ENCODE measurements at places on chromosomes 1 and 21.

GRCh38 chr1:109579491-109579890, 31.1 kb downstream of the GNAI3 start:
- no peak for DNase-seq

DNA sequence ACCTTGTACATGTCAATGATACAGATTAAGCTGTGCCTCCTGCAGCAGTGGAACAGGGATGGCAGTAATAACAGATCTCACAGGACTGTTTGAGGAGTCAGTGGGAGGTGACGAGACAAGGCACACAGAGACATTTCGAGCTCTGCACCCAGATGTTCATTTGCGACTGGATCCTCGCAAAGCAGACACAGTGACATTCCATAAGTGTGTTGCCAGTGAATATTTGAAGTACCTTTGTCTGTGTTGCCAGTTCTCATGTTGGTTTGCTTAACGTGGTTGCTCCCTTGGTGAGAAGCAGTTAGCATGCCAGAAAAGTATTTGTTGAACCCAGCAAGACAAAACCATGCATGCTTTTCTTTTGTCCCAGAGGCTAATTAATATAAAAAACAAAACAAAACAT, 67.0 kb downstream of the NID1 start:
- no peak for DNase-seq

DNA sequence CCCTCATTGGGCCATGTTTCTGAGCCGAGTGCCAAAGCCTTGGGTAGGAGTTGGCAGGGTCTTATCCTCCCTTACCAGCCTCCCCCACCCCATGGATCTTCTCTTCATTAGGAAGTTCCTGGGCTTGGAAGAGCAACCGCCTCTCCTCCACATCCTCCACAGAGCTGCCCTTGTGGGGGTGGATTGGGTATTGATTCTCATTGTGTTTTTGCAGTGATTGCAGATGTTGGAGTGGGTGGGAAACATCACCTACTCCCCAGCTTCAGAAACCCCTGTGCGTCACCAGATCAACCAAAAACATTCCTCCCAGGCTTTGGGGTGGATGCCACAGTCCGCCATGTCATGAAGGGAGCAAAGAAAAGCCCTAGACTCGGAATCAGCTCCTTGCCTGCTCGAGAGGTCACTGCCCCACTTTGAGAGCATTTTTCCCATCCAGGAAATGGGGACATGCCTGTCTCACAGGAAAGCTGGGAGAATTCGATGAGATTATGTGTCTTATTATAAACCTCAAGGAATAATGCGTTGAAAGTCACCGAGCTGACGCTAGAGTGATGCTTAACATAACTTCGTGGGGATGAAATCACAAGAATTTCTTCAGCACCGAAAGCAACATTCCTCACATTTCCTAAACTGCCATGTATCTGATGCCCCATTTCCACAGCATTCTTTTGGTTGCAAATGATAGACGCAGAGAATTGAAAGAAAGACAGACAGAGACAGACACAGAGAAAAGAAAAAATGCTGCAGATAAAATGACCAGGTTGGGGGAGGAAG, 44.7 kb upstream of the ZBTB40 start:
- no peak for DNase-seq

GRCh38 chr1:212225416-212225815, 59.8 kb upstream of the PPP2R5A start:
- DNase-seq = no peak

GRCh38 chr1:36006941-36007500, 76.1 kb downstream of the AGO3 start:
- no peak for DNase-seq

- DNase-seq = no peak
Observed at GRCh38 chr1:159289060-159289459, 13.1 kb upstream of the FCER1A start.

- DNase-seq = no peak
Observed at GRCh38 chr1:97144527-97144926, 422.9 kb downstream of the PTBP2 start.

DNA sequence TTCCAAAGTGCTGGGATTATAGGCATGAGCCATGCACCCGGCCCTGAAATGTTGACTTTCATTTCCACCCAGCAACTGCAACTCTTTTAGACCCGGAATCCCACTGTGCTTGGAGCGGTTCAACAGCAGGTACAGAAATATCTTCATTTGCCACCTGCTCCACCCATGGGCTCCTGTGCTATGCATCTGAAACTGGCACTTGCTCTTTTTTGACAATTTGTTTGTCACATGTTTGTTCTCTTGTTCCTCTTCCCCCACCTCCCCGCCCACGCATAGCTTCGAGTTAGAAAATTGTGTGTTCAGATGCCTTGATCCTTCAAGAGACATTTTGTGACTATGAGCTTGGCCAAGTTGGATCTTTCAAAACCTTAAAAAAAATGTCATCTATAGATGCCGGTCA, 2.4 kb upstream of the IFNLR1 start:
- no peak for DNase-seq

DNA sequence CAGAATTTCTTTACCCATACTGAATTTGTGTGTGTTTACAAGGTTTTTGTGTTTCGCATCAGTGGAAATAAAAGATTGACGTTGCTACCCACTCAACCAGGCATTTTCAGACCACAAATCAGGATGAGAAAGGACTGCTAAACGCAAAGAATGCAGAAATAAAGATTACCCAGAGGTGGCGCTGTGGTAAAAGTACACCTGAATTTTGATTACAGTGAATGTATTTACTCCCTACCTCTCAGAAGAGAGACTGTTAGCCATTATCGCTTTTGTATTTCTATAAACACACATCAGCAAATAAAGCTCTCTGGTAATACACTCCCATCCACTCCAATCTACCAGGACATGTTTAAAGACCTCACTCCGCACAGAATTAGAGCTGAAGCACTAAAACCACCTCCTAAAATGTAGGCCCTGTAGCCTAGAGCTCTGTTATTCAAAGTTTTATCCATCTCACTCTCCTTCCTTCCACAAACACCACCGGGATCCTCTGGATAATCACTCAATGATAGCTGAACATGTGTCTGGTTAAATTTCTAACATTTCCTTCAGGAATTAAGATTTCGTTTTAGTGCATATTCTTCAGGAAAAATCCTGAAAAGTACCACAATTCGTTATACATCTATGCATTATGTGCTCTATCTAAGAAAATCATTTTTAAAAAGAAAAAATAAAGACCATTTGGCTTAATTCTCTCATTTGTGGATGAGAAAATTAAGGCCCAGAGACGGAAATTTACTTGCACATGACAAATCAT, 2.5 kb upstream of the LMO4 start:
- no peak for DNase-seq

GRCh38 chr1:218702775-218703174, 357.6 kb downstream of the TGFB2 start:
- no peak for DNase-seq

DNA sequence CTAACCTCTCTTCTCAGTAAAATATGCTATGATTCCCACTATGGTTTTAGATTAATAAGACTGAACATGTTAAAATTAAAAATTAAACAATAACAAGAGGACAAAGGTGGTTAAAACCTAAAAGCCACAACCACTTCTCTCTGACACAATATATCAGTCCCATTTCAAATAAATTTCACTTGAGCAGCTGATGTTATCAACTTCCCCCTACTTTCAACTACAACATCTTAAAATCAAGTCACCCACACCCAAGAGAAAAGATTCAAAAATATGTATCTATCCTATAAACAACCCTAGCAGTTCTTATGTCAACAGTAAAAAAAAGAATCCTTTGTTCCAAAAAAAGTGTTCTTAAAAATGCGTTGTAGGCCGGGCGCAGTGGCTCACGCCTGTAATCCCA, 7.5 kb downstream of the PUM1 start:
- DNase-seq = no peak

DNA sequence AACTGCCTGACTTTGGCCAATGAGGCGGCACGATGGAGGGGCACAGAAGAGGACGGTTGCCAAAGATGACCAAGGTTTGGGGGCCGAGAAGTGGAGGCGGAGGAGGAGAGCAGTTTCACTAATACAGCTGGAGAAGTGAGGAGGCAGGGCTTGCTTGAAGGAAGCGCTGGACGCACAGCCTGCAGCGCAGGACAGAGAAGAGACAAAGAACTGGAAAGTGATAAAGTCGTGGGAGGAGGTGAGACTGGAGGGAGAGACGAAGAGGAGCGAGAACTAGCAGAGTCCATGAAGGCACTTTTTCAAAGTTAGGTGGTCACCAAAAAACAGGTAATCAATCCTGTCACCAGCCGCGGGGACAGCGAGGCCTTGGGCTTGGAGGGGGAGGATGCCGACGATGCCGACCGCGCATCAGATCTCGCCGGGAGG, 771 bp downstream of the PACC1 start:
- no peak for DNase-seq

DNA sequence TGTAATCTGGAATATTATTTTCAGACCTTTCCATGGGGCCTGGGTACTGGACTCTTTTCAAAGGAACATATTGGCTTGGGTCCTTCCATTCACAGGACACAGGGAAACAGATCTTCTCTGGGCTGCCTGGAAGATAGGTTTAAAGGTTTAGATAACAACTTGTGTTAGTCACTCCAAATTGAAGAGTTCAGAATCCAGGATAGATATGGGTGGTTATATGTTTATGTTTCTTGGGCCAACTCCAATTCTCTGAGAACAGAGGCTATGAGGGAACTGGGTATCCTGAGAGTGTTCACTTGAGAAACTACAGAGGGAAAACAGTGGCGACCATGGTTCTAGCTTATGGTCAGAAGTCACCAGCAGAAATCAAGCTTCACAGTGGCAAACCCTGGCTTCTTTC, 8.7 kb upstream of the PIGM start:
- DNase-seq = no peak

GRCh38 chr21:43362321-43362791, 64.6 kb downstream of the SIK1 start:
- DNase-seq = no peak

DNA sequence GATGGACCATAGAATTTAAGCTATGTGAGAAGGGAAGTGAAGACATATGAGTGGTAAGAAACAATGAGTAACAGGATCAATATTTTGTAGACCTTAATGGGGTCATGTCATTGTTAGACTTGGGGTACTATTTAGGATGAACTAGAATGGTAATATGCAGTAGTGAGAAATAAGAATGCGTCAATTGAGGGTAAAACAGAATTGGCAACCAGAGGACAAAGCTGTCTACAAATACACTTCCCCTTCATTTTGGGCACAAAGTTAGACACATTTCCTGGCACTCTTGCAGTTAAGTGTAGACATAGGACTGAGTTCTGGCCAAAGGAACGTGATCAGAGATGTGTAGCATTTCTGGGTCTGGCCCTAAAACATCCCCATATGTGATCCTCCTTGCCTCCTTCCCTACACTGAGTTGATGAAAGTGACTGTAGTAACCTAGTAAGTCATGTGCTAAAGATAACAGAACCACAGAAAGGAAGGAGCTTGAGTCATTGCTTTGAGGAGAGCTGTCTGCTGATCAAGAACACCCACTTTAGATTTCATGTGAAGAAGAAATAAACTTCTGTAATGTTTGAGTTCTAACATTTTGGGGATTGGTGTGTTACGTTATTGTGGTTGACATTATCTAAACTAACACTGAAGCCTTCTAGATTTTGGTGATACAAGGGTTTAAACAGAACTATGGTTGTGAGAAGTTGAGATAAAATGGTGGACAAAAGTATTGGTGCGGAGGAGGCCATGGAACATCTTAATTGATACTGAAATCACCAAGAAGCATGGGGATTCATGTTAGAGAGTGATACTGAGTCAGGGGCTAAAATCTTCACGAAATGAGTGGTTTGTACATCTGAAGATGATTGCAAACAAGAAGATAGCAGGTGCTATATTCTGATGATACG, 41.7 kb downstream of the CD55 start:
- no peak for DNase-seq

GRCh38 chr1:201810466-201811216, 18.3 kb upstream of the IPO9 start:
- no peak for DNase-seq

DNA sequence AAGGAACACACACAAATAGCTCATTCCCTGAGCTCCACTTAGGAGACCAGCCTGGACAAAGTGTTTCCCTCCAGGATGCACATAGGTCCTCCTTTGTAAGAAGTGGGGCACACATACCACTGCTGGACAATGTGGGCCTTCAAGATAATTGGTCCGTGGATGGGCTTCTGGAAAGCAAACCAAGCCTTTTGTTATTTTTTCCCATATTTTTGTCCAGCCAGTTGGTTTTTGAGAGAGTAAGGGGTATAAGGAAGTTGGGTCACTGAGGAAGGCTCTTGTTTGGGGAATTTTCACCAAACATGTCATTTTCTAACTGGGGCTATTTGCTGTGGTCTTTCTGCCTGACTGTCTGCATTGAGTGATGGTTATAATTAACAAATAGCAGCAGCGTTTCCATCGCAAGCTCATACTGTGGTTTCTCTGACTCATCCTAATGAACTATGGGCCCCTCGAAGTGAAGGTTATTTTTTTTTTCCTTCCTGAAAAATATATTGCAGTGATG, 306.3 kb upstream of the DUSP10 start:
- DNase-seq = no peak

GRCh38 chr1:112748396-112748795, 33.3 kb upstream of the PPM1J start:
- no peak for DNase-seq

- DNase-seq = no peak
Observed at GRCh38 chr21:33308586-33309490, 15.9 kb upstream of the IFNAR1 start.

All from left renal pelvis (tissue), 4 donors.